ENCODE measurements at places on chromosomes 12 and 14.

- DNase-seq = no peak
Measured at GRCh38 chr14:81429028-81429427, 28.9 kb upstream of the STON2 start.

DNA sequence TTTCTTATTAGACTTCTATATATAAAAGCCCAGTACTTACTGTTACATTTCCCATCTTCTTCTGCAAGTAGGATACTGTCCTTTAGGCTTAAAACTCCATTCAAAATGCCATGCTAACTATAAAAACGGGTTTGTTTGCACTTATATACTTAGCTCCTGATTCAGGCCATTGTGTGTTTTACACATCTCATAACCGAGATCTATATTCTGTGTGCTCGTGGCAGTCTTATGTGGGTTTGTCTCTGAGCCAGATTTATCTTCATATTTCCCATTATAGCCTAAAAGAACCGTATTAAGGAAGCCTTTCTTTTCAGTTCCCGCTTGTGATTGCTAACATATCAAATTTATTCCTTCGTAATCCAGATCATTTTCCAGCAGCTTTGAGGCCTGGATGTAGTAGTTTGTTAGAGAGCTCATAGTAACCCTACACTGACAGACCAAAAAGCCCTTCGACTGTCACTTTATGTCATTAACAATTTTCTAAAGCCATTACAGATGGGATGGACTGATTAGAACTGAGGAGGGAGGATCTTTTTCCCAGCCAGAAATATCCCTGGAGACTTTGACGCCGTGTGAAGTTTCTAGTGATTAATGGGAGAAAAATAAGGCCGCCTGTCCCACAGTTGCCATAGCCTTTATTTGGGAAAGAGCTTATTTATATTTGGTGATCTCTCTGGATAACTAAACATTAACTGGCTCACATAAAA is 508.5 kb downstream of the FOXG1 start:
- no peak for DNase-seq

DNA sequence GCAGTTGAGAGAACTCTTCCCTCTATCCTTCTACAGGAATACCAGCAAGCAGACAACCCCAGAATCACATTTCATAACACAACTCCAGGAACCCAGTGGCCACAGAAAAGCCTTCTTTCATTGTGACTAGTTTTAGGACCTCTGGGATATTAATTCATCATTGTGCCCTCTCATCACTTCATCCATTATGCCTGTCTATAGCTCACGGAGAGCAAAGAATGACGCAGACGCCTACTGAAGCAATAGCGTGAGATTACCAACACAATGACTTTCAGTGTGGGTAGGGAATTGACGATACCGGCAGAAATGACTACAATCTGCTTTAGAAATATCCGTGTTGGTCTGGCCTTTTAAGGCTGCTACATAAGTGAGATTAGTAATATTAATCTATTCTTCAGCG is 158.1 kb upstream of the FOXG1 start:
- DNase-seq = no peak

DNA sequence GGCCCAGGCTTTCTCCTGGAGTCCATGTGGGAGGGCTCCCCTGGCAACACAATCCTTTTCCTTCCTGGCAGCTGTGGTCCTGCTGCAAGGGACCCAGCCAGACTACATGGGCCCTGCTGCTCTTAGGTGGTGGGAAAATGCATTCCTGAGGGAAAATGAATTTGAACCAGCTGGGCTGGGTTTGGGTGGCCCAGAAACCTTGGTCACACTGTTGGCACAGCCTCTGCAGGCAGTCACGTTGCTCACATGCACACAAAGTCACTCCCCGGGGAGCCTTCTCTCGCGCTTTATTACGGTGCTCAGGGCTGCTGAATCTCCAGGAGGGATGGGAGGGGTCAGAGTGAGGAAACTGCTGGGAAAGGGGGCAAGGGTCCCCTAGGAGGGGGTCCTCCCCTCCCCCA is 17.2 kb downstream of the PLEKHG3 start:
- DNase-seq = no peak

- no peak for DNase-seq
Measured at GRCh38 chr14:55912344-55912743, 205.9 kb upstream of the PELI2 start.

GRCh38 chr12:102903337-102904007 is 13.6 kb downstream of the PAH start:
- DNase-seq = no peak

DNA sequence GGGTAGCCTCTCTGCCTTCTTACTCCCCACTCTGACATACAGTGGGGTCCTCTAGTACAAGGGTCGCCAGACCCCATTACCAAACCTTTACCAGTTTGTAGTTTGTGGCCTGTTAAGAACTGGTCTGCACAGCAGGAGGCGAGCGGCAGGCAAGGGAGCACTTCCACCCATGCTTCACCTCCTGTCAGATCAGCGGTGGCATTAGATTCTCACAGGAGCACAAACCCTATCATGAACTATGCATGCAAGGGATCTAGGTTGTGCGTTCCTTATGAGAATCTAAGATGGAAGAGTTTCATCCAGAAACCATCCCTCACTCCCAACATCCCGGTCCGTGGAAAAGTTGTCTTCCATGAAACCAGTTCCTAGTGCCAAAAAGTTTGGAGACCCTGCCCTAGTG is 146.5 kb downstream of the HMGA2 start:
- DNase-seq = no peak
